GM18507 (cell line): ENCODE measurements at places on chromosomes 6 and 20.

DNA sequence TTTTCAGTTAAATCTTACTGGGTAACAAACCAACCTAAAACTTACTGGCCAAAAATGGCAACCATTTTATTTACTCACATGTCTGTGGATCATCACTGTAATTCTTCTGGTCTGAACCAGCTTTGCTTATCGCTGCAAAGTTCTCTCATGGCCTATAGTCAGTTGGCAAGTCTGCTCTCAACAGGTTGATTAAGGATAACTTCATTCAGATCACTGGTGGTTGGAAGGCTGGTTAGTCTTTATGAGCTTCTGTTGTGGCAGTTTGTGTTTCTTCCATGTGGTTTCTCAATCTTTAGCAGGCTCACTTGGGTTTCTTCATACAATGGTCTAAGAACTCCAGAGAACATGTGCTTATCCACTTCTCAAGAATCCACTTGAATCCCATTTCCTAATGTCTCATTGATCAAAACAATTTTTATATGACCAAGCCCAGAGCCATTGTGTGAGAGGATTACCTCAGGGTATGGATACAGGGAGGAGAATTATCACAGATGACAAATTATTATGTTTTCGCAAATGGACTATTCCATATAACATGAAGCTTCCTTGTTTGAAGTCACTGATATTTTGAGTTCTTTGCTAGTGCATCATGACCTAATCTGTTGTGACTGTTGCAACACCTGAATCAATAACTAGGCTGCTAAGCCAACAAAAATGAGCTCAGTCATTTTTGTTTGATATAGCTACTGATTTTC, 155.4 kb upstream of the BMP2 start:
- no peak for DNase-seq

DNA sequence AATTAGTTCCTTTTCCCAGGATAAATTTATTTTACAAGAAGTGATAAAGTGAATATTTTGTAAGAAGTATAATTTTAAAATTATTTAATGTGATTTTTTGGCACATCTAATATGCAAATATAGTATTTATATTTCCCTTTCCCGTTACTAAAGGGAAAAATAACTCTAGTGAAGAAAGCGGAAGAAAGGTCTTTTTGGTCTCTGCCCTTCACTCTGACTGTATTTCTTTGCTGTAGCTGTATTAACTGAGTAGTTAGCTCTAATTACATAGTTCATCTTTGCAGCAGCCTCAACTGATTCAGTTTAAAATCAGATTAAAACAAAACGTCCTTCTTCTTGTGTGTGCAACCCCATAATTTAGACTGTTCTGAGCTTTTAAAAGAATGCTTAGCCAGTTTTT, 57.4 kb upstream of the RNF144B start:
- DNase-seq = no peak

- peak; percentile 54 for DNase-seq
Observed at GRCh38 chr20:2800521-2801285, at the start of gene CPXM1. Gene CPXM1 (minus strand): TSS chr20:2800627. CDS start chr20:2800572, 55 bp downstream.

GRCh38 chr6:35674594-35674993, 14.1 kb downstream of the FKBP5 start:
- no peak for DNase-seq
